Cortex of kidney (tissue), 1 donor: ENCODE measurements at places on chromosomes 7 and 10.

GRCh38 chr10:34710391-34710751 is 104.7 kb downstream of the PARD3 start:
- no peak for DNase-seq

GRCh38 chr7:107125475-107125874 is 43.3 kb upstream of the HBP1 start:
- DNase-seq, result no peak

- no peak for DNase-seq
Measured at GRCh38 chr7:156932006-156932405, 17.5 kb upstream of the NOM1 start.

DNA sequence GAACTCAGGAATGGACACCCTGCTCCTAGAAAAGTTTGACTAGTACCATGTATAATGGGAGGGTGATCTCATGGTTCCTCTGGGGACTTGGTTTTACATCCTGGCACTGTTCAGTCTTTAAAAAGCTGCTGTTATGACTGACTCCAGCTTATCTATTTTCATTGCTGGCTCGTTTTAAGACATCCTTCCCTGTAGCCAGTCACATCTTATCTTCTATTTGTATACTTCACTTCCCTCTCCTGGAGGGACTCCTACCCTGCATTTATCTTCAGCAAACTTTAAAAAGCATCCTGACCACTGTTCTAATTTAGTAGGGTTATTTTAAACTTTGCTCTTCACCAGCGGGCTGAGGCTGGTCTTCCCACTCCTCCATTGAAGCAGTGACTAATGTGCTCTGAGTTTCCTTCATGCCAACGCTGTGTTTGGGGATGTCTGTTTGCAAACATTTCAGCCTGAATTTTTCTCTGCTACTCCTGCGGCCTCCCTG is 72.9 kb upstream of the ARMC3 start:
- DNase-seq, result no peak

GRCh38 chr7:36396150-36396549 is 6.5 kb downstream of the ANLN start:
- DNase-seq, result no peak

DNA sequence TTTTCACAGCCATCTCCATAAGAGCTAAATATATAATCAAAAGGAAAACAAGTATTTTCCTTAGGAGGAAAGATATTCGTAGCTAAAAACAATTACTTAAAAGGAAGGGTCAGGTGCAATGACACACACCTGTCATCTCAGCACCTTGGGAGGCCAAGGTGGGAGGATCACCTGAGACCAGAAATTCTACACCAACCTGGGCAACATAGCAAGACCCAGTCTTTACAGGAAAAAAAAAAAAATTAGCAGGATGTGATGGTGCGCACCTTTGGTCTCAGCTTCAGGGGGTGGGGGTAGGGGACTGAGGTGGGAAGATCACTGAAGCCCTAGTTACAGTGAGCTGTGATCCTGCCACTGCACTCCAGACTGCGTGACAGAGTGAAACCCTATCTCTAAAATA is 11.9 kb downstream of the TNPO3 start:
- no peak for DNase-seq

- DNase-seq, result no peak
Measured at GRCh38 chr10:3887885-3888476, 103.0 kb upstream of the KLF6 start.

DNA sequence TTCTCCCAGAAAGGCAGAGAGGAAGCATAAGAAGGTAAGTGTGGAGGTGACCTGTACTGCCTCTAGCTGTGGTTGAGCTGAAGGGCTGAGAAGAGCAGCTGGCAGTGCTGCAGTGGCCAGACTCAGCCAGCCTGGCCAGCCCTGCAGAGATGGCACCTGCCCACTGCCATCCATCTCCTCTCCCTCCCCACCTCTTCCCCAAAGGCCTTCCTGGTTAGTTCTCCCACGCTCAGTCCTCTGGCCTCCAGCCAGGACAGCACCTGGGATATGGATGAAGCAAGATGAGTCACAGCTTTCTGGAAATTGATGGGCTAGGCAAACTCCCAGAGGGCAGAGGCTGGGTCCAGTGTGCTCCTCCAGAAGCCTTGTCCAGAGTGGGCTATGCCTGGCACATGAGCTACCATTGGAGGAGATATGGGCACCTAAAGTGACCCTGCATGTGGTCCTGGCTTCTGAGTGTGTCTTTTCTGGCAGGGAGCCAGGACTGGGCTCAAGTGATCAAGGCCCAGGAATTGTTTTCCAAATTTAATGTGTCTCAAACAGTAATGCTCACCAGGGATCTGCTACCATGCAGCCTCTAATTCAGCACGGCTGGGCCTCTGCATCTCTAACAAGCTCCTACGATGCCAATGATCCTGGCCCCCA is 81.0 kb upstream of the CACUL1 start:
- DNase-seq, result no peak

- DNase-seq, result no peak
Measured at GRCh38 chr7:70415179-70415972, 716.6 kb upstream of the GALNT17 start.

DNA sequence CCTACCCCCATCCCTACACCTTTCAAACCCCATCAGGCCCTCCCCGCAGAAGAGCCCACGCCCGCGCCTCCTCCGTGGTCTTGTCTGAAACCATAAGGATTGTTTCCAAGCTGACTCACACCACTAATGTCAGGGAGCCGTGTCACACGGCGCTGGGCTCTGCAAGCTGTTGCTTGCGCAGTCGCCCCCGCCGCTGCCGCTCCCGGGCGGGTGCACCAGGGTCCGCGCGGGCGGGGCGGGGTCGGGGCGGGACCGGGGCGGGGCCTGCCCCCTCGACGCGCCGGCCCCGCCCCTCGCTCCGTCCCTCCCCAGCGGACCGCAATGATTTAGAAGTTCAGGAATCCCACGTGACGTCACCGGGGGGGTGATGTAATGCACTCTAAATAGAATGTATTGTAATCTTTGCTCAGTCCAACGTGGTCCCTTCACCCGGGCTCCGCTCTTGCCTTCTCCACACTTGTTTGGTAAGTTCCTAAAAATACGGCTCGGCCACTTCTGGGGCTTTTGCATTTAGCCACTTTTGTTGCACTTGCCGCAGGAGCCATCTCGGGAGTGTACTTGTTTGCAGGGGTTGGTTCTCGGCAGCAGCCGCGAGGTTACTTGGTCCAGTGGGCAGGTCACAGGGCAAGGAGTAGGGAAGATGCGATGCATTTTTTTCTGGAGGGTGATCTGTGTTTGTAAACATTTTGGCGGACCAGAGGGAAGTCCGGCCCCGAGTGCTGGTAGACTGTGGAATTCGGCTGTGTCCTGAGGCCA is 3.2 kb upstream of the CREB5 start:
- DNase-seq, result no peak

DNA sequence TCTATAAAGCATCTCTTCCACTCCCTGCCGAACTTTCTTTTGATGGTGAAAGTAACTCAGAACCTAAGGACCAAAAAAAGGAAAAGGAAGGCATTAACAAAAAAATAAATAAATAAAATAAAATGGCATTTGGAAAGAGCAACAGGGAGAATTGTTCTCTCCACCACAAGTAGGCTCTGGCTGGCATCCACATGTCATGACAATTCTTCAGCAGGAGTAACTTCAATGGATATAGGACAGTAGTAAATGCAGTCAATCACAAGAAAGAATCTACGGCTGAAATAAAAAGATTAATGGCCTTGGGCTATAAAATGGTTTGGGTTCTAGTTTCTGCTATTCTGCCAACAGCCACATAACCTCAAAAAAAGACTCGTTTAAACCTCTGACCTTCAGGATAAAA is 23.9 kb downstream of the NCAPG2 start:
- DNase-seq, result no peak

DNA sequence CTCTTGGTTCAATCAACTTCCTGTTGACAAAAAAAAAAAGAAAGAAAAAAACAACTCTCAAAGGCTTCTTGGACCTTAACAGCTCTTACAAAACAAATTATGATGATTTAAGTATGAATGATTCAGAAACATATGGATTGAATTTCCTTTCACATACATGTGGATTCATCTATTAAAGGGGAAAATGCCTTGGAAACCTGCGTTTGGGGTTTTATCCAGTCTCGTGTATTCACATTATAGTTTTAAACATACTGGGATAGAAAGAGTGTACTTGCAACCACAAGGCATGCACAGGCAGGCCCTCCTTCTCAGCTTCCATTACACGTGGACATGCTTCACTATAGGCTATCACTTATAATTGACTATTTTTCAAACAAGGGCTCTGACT is 286.7 kb downstream of the INHBA start:
- DNase-seq, result no peak

DNA sequence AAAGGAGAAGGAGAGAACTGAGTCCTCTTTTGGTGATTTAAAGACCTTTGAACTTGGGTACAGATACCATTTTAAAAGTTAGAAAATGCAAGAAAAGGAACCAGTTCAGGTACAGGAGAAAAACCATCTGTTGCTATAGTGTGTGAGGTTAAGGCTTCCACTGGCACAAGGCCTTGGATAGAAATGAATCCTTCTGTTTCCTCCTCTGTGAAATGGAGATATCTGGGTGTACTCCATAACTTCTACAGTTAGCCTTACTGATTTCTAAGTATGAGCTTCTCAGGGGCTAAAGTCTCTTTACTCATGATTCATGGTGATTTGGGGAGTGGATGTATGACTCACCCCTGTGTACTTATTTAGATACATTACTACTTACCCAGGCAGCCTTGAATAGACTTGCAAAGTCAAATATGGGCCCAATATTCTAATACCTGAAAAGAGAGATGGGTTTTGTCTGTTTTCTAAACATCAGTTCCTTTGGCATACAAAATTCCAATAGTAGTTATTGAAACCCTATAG is 117.2 kb upstream of the ADO start:
- DNase-seq, result no peak

DNA sequence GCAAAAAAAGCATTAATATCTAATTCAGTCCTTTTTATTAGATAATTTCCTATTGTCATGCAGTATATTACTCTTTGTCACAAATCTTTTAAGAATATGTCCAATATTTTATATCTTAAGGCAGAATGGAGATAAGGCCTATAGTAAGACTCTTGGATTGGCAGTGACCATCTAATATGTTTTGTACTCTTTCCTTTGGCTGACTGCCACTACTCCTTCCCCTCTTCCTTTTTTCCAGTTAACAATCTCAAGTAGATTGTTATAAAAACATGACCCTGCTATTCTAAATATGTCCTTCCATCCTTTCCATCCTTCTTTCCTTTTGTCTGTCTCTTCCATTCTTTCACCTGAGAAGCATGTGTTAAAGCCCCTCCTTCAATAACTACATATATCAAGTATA is 92.8 kb upstream of the TMEM168 start:
- no peak for DNase-seq

- DNase-seq, result no peak
Measured at GRCh38 chr7:104960741-104961448, 53.1 kb upstream of the KMT2E start.

GRCh38 chr7:34727464-34727995 is 69.5 kb downstream of the NPSR1 start:
- DNase-seq, result no peak

DNA sequence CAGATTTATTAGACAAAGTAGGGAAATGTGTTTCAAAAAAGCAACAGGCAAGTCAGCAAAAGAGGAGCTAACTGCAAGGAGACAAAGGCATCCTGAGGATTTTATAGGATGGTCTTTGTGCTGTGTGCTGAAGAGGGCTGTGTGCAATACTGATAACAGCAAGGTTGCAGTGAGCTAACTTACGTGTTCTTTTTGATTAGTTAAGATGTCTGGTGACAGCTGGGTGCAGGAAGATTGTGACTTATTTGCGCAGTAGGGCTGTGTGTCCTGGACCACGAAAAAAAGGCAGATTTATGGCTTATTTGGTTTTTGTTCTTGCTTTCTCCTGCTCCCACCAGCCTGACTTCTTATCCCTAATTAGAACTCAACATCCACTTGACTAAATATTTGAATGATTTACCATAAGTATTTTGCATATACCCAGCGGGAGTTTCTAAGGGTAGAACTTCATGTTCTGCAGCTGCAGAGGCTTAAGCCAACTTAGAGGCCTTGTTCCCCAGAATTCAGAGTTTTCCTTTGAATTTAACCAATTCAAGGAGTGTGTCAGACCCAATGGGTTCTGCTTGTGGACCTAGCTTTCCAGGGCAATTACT is 119.0 kb downstream of the ANKRD26 start:
- no peak for DNase-seq
